Nucleus accumbens (tissue), 56 donors: ENCODE measurements at places on chromosomes 7 and 10.

- no peak for DNase-seq
These were observed 45.0 kb upstream of the DIP2C start for GRCh38 chr10:734481-734880.

DNA sequence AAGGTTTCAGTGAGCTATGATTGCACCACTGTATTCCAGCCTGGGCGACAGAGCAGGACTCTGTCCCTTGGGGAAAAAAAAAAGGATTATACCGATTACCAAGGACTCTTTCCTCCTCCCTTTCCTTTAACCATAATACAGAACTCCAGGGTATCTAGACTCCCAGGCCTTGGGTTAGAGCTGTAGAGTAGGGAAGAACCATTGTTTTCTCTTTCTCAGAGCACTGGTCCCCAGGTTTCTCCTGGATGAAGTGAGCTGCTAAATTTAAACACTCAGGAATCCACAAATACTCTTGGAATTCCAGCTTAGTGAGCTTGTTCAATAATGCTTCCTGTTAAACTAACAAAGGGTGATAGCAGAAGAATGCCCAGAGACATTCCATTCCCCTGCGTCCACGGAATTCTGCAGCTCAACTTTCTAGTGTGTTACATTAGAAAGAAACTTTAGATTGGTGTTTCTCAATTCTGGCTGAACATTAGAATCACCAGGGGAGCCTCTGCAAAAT, 14.6 kb upstream of the RPEL1 start:
- no peak for DNase-seq

DNA sequence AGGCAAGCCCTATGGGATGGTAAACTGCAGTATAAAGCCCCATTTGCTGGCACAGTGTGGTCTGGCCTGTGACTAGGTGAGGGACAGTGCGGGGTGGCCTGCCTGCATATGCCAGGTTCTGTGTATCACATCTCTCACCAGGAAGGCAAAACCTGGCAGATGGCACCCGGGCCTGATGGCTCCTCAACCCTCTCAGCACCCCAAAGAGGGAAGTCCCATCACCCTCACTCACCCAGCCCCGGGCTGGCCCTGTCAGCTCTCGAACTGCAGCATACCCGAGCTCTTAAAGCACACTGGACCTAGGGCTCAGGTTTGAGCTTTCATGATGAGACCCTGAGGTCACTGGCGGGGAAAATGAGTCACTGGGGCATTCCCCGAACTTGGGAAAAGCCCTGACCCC, 130.5 kb downstream of the LHPP start:
- no peak for DNase-seq

- DNase-seq = no peak
These were observed 36.3 kb upstream of the EXOC6 start for GRCh38 chr10:92811986-92812385.

DNA sequence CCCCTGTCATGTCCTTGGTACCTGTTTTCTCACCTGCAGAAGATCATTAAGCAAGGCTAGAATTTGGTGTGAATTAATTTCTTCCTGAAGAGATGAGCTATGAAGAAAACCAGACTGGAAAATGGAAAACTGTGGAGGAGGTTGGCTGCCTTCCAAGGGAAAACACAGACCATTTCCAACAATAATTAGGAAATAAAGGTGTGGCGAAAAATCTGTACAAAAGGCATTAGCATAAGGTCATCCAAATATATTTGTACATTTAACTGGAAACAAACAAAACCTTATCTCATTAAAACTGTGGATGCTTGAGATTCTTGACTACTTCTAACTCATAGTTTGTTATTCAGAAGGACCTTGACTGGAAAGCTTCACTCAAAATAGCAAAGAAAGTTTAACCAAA, 1.7 kb downstream of the STN1 start:
- no peak for DNase-seq

- DNase-seq = no peak
These were observed 351.9 kb downstream of the CXCL12 start for GRCh38 chr10:44033008-44033407.

GRCh38 chr7:37741776-37742175, 58.2 kb downstream of the GPR141 start:
- no peak for DNase-seq

DNA sequence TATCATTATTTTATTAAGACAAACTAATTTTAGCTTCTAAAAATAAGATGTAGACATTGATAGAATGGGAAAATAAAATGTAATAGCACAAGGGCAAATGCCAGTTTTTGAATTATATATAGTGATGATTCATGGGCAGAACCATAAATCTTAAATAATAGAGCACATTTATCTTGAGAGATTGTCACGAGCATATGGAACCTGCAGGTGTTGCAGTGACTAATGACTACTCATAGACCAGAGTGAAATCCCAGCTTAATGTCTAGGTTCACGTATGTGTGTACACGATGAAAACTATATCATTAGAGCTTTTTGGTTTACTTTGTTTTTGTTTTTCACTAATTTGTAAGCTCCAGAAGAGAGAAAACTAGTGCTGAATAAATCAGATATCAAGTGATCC, 150.2 kb upstream of the CACNA2D1 start:
- no peak for DNase-seq

DNA sequence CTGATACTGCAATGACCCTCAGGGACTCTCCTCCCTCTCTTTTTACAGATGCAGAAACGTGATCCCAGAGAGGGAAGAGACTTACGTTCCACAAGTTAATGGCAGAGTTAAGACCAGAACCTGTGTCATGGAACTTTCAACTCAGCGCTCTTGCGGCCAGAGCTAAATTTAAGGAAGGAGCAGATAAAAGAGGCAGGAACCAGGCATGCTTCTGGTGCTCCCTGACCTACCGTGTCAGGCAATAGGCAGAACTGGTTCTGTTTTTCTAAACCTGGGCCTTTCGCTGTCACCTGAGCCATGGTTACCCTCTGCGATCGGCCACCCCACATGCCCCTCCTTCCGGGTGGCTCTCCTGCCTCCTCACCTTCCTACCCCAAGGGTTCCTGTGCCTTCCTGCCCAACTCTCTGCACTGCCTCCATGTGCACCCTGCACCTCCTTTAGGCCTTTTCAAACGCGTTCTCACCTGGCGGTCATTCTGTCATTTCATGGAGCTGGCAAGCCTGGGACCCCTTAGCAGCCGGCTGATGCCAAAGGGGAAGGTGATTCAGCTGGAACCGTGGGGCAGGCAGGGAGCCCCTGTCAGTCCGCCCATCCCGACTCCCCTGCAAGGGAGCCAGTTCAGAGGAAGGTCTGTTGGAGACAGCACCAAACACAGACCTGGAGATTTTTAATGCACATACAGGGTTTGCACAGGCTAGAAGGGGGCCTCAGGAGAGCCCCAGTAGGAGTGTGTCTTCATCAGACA, 7.7 kb upstream of the GBX1 start:
- DNase-seq = no peak

GRCh38 chr7:110317541-110318265, 773.2 kb upstream of the LRRN3 start:
- DNase-seq = no peak

GRCh38 chr7:20404320-20404719, 73.6 kb downstream of the ITGB8 start:
- no peak for DNase-seq

GRCh38 chr10:11162828-11163599, 145.3 kb downstream of the CELF2 start:
- DNase-seq = peak; percentile 37

- no peak for DNase-seq
These were observed 1.2 kb downstream of the HOXA11 start for GRCh38 chr7:27183682-27184336.

GRCh38 chr10:5540080-5540479, 15.3 kb downstream of the CALML3 start:
- no peak for DNase-seq

- DNase-seq = peak; percentile 24
These were observed 66.3 kb upstream of the FRMD4A start for GRCh38 chr10:14397066-14397465.

- peak; percentile 80 for DNase-seq
These were observed at the start of gene AGK for GRCh38 chr7:141551094-141551781. Gene AGK, plus strand, starts transcription at chr7:141551410. Its CDS starts 4,057 bp downstream, at chr7:141555467.

- DNase-seq = no peak
These were observed 30.8 kb upstream of the GOT1 start for GRCh38 chr10:99461230-99461629.

GRCh38 chr10:104906112-104906511, 265.0 kb downstream of the SORCS3 start:
- DNase-seq = no peak

- DNase-seq = no peak
These were observed 58.6 kb upstream of the EBF3 start for GRCh38 chr10:130022511-130023299.

DNA sequence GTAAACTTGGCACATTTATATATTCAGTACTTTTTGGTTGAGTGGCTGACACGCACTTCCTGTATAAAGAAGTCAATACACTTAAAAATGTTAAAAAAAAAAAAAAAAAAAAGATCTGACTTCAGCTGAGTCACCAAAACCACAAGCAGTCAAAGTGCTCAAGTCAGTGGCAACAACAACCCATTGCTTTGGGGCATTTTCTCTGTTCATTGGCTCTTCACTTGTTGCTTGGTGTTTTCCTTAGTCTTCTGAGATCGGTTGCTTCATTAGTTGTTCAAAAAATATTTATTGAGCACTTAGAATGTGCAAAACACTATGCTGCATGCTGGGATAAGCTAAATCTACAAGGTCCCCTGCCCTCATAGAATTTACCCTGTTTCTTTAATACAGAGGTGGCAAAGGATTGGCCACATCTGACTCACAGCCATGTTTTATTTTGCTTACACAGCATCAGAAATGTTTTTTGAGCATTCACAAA, 63.7 kb downstream of the ZNRF2 start:
- DNase-seq = no peak

DNA sequence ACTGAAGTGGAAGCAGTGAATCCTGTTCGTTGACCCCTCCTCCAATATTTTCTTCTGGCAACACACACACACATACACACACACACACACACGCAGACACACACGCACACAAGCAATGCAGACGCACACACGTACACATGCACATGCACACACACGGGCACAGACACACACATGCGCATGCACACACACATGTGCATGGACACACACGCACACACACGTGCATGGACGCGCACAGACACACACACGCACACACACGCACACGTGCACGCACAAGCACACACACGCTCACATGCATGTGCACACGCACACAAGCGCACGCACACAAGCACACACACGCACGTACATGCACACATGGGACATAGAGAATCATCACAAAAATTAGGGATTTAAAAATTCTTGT, 488.2 kb upstream of the TPK1 start:
- no peak for DNase-seq

- no peak for DNase-seq
These were observed 195.2 kb upstream of the C7orf33 start for GRCh38 chr7:148395352-148395811.

DNA sequence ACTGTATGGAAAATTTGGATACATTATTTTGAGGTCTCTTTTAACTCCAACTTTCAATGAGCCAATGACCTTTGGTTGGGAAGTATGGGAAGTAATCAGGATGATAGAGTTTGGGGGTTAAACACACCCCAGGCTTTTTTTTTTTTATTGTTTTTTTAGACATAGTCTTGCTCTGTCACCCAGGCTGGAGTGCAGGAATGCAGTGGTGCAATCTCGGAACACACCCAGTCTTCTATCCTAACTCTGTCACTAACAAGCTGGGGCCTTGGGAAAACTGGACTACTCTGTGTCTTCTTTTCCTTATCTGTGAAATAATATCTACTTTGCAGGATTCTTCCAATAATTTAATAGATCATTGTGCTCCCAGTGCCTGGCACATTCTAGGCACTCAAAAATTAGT, 37.6 kb upstream of the AGBL3 start:
- no peak for DNase-seq

DNA sequence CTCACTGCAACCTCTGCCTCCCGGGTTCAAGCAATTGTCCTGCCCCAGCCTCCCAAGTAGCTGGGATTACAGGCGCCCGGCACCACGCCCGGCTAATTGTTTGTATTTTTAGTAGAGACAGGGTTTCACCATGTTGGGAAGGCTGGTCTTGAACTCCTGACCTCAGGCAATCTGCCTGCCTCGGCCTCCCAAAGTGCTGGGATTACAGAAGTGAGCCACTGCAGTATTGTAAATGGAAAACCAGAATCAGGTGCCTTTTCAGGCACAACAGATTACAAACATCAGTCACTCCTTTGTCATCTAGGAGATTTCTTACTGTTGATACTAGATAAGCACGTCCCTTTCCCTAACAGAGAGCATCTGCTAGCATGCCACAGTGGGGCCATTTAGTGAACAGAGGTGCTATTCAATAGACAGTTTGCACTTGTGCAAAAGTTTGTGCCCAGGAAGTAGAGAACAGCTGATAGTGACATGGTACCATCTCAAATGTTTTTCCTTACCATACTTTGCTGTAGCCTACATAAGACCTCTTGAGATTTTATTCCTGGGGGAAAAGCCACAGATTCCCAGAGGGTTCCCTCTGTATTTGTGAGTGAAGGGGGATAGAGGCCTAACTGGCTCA, 24.5 kb upstream of the WAC start:
- DNase-seq = no peak

DNA sequence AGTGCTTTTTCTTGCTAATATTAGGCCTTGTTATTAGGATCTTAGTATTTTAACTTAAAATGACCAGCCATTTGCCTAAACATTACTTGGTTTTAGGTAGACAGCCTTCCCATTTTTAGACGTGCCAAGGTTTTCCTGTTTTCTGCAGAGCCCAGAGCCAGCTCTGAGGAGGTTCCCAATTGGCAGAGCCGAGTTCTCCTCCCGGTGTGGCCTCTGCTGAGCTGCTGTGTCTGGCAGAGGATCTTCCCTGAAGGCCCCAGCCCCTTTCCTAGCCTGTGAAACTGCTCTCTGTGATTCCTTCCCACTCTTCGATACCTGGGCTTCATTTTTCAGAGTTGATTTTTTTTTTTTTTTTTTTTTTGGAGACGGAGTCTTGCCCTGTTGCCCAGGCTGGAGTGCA, 91.4 kb downstream of the EEPD1 start:
- no peak for DNase-seq

GRCh38 chr10:98268694-98269431, 869 bp upstream of the LOXL4 start:
- no peak for DNase-seq

DNA sequence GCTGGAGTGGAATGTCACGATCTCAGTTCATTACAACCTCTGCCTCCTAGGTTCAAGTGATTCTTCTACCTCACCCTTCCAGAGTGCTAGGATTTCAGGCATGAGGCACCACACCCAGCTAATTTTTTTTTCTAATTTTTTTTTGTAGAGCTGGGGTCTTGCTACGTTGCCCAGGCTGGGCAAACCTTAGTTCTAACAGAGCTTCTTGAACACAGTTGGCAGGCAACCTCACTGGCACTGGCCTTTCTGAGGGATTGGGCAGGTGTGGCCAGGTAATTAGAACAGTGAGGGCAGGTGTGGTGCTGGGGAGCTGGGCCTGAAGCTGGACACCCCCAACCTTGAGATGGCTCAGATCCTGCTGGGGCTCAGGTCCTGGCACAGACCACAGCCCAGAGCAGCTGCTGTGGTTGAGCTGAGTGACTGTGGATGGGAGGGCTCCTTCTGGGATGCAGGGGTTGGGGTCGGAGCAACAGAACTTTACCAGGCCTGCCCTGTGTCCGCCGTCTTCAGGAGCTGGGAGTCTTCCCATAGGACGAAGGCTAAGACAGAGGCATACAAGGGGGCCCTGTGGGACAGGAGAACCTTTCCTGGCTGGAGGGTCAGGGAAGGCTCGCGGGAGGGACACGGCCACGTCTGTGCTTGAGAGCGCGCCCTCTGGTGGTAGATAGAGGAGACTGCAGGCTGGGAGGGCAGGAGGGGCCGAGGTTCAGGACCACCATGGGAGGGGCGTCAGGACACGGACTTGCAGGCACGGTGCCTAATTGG, 48.2 kb downstream of the COL26A1 start:
- DNase-seq = no peak

GRCh38 chr7:15821484-15822427, 135.3 kb upstream of the MEOX2 start:
- no peak for DNase-seq

- peak; percentile 2 for DNase-seq
These were observed 390.1 kb downstream of the GATA3 start for GRCh38 chr10:8444630-8445029.
